ENCODE measurements at places on chromosomes 13 and 19. TPM values are rescaled to one million over a fixed set of nuclear protein-coding genes. Genes with fewer than 3 reads are reported as not detected.

DNA sequence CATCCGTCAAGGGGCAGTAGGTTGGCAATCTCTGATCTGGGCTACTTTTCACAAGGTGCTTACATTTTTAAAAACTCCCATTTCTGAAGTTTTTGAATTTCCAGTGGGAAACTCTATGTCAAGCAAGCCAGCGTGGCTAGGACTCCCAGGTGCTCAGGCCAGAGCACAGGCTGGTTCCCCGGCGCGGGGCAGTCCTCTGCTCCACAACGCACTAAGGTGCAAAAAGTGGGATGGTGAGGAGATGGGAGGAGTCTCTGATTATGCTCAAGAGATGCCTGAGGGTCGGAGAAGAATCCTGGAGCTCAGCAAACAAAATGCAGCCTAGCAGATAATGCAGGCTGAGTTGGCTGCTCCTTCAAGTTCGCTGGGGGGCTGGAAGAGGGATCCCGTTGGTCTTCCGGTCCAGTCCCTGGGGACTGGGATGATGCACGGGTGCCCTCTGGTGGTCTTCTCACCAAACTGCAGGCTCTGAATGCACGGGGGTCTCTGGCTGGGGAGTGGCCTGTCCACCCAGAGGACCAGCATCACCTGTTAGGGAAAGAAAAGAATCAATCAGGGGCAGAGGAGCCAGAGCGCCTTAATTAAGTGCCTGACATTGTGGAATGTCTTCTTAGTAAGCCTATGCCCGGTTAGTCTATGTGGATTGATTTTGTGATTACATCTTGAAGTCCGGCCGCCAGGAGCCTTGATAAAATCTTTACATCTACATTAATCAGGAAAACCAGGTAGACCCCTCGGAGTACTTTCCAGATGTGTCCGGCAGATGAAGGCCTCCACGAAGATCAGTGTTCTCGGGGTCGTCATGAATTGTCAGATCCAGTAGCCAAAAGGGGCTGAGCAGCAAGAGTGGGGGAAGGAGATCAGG, 244.4 kb upstream of the MAB21L1 start:
- peak; percentile 33 for DNase-seq

- DNase-seq: peak; percentile 54
These were observed 1.0 kb upstream of the RPS5 start for GRCh38 chr19:58385891-58386575.

DNA sequence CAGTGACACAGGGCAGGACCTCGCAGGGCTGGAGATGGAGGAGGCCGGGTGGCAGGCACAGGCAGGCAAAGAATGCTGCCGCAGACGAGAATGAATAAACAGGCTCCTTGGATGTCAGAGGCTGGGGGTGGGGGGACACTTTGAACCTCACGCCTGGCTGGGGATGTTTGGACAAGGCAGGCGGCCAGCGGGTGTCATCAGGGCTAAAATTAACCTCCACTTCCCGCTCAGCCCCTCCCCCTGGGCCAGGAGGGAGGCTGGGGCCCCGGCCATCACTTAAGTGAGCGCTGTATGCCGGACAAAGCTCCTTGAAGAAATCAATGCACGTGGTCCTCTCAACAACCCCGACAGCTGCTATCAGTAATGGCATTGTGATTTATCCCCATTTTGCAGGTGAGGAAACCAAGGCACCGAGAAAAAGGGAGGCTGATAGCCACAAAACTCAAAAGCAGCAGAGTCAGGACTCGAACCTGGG, 10.3 kb upstream of the FUT5 start:
- peak; percentile 40 for DNase-seq

The SIGLEC5 gene
- total RNA-seq: 0.84 TPM

GRCh38 chr19:13078897-13079541, 23.6 kb downstream of the LYL1 start:
- peak; percentile 51 for DNase-seq

The APC2 gene
- 0.23 TPM for total RNA-seq

GRCh38 chr13:113020323-113021080, 51.5 kb downstream of the MCF2L start:
- no peak for DNase-seq
